KG1 (cell line): ENCODE measurements at places on chromosomes 3 and 15.

GRCh38 chr3:122258757-122259371, 66.2 kb upstream of the CSTA start:
- DNase-seq, result peak; percentile 18

DNA sequence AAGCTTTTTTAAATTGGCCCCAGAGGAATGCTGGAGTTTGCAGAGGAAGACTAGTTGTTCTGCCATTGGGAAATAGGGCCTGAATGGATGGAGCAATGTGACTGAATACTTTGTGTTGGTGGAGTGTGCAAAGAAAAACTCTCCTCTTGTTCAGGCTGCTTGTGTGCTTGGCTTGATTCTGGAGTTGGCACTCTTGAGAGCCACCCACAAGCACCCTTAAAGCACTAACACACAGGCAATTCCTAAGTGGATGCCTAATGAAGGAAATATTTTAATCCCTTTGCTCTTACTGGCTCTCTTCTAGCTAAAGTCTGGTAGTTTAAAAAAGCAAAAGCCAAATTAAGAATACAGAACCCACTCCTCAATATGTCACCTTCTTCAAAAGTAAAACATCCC, 304.4 kb upstream of the C2CD4B start:
- no peak for DNase-seq

- DNase-seq, result no peak
Measured at GRCh38 chr15:101009176-101009575, 90.0 kb downstream of the LRRK1 start.

DNA sequence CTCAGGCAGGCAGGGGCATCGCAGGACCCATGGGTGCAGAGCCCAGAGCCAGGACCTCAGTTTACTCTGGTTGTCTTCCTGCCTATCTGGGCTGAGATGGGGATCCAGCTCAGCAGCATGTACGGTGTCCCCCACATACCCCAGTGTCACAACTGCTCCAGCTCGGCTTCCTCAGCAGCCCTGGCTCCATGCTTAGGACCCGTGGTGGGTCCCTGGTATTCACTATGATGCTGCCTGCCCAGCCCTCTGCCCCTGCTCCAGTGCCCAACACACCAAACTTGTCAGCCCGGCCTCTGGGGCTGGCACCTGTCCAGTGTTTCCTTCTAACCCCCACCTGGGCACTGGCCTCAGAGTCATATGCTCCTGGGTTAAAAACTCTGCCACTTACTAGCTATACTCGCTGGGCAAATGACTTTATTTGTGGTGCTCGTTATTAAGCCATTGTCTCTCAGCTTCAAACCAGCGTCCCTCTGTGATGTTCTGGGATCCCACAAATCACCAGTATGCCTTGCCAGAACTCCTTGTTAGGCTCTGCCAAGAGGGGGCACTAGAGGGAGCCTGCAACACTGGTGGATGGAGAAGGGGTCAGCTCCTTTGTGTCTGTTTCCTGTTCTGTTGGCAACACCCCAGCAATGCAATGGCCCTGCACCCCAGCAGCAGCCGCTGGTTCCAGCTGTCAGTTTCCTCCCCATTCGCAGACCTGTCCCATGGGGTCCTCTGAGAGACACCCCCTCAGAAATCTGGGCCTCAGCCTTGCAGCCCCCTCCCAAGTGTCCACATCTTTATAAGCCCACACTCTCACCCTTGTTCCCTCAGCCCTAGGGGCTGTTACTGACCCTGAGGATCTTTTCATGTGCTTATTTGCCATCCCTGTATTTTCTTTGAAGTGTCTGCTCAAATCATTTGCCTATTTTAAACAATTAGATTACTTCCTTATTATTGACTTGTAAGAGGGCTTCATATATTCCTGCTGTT, 24.1 kb upstream of the MRPS22 start:
- no peak for DNase-seq

GRCh38 chr3:157067114-157067513, 92.8 kb downstream of the CCNL1 start:
- DNase-seq, result no peak

DNA sequence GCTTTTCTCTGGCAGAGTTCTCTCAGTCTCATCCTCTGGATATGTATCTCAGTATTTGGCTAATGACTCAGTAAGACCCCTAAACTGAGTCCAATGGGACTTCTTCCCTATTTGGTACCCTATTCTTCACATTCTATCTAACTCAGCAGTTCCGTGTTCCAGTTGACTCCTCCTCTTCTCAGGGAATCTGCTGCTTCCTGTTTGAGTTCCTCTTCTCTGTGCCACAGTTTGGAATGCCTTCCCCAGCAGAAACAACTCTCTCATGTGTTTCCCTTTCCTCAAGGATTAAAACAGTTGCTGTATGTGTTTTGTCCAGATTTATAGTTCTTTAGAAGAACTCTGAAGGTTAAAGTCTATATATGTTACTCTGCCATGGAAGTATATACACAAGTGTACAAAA, 344.0 kb upstream of the RARB start:
- DNase-seq, result no peak

DNA sequence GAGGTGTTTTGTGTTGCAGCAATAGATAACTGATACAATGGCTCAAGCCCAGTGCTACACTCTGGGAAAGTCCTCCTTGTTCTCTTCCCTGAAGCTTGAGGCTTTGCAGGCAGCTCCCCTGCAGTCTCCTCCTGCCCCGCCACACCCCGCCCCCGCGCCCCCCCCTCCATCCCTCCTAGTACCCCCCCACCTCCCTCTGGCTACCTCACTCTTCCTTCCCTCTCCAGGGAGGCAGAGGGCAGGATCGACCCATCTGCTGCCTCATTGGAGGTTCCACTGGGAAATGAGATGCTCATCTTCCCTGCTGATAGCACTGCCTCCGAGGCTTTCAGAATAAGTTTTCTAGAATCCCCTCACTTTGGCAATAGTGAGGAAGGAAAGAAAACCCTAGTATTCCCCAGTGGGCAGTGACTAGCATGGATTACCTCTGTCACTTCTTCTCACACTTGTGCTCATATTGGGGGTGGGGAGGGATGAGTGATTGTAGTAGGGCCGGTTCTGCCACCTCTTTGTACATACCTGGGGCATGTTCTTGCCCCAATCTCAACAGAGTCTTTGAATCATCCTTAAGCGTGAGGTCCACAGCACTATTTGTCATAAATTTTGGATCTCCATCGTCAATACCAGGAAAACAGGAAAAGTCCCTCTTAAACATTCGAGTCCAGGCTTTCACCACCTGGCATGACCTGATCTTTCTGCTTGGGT, 16.3 kb upstream of the RAB7A start:
- DNase-seq, result no peak

DNA sequence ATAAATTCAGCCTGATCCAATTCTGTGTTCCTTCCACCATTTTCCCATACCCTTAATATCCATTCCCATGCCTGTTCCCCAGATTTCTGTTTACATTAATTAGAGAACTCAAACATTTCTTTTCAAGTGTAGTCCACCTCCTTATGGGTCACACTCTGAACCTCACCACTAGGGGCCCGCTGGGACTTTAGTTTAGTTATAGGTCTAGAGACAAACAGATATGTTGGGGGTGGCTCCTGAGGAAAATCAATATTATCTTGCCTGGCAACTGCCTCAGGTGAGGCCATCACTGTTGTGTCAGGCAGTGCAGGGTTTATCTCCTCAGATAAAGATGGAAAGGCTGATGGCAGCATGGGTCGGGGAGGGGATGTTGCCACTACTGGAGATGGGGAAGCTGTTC, 72.8 kb downstream of the CLDN1 start:
- no peak for DNase-seq

GRCh38 chr15:58734859-58735258, 14.6 kb downstream of the ADAM10 start:
- DNase-seq, result no peak

DNA sequence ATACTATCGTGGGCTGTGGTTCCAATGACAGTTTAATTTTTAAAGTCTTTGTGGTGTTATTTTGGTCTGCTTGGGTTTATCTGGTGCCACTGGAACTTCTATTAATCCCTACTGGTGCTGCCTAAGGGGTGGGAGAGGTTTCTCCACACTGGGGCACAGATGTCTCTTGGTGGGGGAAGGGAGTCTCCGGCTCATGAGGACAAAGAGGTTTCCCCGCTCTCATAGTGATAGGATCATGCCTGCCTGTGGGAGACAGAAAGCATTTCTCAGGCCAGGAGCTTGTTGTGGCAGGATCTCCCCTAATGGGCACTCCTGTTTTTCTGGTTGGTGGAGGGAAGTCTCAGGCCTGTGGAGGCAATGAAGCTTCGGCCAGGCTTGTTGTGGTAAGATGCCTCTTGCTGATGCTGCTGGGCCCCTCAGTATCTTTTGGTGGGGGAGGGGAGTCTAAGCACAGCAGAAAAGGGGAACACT, 84.3 kb upstream of the THRB start:
- no peak for DNase-seq

DNA sequence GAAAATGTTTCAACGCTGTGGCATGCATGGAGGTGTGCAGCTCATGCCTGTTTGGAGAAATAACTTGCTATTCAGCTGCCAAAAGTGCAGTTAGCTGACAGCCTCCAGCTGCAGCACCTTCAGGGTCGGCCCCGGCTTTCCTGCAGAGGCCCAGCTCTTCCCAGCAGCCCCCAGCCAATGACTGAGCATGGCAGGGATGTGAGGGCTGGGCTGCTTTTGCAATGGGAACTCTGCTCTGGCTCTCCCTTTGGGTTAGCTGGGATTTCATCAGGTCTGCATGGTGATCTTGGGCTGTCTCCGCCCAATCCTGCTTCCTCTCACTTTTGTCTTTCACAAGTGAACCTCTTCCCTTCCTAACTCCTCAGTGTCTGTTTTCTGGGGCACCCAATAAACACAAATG, 396.6 kb downstream of the EPHB1 start:
- DNase-seq, result no peak

GRCh38 chr3:120416868-120417267, 33.9 kb downstream of the FSTL1 start:
- no peak for DNase-seq

DNA sequence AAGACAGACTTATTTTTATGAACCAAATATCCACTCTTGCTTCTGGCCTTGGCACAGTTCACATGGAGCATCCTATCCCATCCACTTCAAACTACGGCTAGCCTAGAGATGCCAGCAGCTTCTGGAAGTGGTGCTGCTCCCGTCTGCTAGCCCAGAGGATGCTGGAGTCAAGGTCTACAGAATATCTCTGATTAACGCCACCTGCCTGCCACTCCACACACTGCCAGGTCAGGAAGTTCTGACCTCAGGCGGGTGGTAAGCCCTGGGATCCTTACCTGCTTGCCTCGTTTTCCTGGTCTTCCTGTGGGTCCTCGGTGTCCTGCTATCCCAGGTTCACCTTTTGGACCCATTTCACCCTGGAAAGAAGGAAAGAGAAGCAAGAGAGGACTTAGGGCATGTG, 42.9 kb downstream of the EAF1 start:
- no peak for DNase-seq

GRCh38 chr3:134753999-134754742, 40.9 kb upstream of the EPHB1 start:
- DNase-seq, result no peak

DNA sequence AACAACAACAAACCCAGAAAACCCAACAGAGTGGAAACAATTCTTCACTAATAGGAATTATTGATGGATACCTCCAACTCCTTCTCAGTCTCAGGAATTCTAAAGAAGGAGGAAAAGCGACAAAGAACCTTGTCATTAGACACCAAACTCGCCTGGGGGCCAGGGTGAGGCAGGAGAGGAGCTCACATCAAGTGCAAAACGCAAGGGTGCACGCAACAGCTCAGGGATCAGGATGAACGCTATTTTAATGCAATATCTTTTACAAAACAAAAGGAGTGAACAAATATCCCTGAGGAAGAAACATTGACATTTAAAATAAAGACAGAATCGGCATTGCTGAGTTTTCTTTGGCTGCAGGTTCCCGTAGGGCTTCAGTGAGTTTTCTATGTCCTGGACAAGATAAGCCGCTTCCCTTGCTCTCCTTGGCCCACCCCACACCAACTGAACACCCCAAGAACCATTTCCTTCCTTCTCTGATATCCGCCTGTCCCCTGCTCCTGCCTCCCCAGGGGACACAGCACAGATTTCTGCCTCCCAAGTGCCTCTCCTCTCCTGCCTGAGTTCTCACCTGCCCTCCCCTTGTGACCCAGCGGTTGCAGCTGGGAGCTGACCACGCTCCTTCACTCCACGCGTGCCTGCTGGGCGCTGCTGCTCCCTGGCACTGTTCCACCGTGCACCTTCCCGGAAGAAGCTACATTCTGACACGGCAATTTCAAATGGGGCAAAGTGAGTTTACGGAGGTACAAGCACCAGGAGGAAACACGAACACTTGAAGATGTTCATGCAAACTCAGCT, 63.0 kb downstream of the ATP10A start:
- DNase-seq, result no peak

DNA sequence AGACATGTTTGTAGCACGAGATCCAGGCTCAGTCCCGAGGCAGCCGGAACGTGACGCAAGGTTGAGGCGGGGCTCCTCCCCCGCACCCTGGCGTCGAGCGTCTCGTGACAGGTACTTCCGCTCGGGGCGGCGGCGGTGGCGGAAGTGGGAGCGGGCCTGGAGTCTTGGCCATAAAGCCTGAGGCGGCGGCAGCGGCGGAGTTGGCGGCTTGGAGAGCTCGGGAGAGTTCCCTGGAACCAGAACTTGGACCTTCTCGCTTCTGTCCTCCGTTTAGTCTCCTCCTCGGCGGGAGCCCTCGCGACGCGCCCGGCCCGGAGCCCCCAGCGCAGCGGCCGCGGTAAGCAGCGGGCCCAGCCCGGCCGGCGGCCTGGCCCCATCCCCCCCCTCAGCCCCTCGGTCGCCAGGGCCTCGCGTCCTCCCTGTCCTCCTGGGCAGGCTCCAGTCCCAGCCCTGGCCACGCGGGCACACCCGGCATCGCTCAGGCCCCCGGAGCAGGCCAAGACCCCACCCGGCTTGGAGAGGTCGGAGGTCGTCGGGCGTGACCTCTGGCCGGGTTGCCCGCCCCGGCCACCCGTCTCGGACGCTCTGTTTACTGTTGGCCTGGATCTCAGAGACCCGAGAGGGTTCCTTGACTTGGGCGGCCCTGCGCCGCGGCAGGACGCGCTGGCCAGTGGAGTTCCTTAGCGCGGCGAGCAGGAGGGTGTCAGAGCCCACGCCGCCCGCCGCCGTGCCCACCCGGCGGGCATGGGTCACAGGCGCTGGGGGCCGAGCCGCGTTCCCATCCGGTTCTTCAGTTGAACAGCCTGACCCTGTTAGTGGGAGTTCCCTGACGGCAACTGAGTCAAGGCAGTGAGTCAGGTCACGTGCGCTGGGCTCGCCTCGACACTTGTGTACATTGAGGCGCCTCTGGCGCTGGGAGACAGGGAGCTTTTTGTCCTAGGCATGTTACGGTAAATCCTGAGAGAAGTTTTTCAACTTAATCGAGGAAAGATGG, at the start of gene RAB7A:
RAB7A (plus strand) TSS at position 161 of the 994 bp plus-strand sequence. CDS start 69,185 bp downstream, outside the sequence.
- DNase-seq, result peak; percentile 92

- DNase-seq, result no peak
Measured at GRCh38 chr3:50173685-50174516, 17.5 kb upstream of the GNAT1 start.

- no peak for DNase-seq
Measured at GRCh38 chr3:149377408-149378364, at the start of gene TM4SF1. Gene TM4SF1 (minus strand): TSS chr3:149377649. CDS start chr3:149377547, 102 bp downstream.

- no peak for DNase-seq
Measured at GRCh38 chr3:32121137-32121536, 14.7 kb downstream of the GPD1L start.

GRCh38 chr3:144263706-144264105, 292.1 kb downstream of the DIPK2A start:
- no peak for DNase-seq
